ENCODE measurements at places on chromosomes 13 and 19.

GRCh38 chr19:29563486-29564101 lies 37.8 kb downstream of the VSTM2B start:
- no peak for DNase-seq

GRCh38 chr19:32717496-32717895 lies 2.1 kb upstream of the TDRD12 start:
- no peak for DNase-seq

DNA sequence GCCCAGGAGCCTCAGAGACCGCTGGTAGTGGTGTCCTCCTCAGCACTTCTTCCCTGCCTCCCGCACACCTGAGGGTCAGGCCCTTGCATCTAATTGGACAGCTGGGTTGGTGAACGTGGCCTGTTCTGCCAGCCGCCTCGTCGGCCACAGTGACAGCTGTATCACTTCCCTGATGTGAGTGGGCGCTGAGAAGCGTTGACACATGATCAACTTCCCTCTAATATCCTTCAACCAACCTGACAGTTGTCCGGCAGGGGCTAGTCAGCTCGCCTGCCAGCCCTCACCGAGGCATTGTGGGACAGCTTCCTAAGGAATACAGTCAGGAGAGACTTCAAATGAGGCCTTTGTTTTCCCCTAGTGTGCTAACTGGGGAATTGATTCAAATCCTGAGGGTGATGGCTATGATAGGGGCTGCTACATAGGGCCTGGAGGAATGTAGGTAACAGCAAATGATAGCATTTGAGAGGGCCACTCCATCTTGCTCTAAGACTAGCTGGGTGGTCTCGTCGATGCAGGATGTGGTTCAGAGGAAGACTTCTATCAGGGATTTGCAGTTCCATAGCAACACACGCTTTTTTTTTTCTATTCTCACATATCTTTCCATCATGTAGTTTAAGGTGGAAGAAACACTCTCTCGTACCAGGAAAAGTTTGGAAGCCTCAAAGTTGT lies 230.8 kb downstream of the TSHZ3 start:
- DNase-seq: no peak

- no peak for DNase-seq
Observed at GRCh38 chr13:44954224-44954623, 35.0 kb downstream of the NUFIP1 start.

GRCh38 chr19:33815380-33816340 lies 19.0 kb downstream of the KCTD15 start:
- no peak for DNase-seq
